ENCODE measurements at places on chromosomes 7 and 10. TPM values are rescaled to one million over a fixed set of nuclear protein-coding genes. Genes with fewer than 3 reads are reported as not detected.

DNA sequence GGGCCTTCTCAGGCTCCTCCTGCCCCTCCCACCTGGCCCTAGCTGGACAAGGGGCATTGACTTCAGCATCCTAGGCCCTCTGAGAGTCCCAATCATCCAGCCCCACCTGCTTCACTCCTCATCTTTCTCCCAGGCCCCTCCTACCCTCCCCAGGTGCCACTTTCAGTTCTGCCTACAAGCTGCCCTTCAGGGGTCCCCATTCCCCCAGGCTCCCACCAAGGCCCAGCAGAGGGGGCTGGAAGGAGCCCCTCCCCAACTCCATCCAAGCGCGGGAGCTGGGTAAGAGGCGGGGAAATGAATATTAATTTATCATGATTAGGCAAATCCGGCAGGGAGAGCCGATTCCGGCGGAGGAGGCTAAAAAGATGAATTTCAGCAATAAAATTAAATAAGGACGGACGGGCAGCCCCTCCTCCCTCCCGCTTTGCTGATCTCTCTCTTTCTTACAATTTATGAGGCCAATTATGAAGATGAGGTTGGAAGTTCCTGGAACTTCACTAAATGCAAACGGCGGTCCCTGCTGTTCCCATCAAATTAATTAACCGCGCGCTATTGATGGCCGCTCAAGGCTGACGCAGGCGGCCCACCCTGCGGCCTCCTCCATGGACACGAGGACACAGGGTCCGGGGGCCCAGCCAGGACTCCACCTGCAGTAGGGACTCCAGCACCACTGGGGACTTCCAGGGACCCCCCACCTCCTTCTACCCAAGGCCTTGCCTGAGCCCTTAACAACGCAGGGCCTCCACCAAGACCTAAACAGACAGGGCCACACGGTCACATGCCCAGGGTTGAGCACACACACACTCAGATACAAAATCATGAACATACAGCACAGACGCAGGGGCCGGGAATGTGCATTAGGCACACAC, 13.9 kb downstream of the POLL start:
- no peak for DNase-seq

DNA sequence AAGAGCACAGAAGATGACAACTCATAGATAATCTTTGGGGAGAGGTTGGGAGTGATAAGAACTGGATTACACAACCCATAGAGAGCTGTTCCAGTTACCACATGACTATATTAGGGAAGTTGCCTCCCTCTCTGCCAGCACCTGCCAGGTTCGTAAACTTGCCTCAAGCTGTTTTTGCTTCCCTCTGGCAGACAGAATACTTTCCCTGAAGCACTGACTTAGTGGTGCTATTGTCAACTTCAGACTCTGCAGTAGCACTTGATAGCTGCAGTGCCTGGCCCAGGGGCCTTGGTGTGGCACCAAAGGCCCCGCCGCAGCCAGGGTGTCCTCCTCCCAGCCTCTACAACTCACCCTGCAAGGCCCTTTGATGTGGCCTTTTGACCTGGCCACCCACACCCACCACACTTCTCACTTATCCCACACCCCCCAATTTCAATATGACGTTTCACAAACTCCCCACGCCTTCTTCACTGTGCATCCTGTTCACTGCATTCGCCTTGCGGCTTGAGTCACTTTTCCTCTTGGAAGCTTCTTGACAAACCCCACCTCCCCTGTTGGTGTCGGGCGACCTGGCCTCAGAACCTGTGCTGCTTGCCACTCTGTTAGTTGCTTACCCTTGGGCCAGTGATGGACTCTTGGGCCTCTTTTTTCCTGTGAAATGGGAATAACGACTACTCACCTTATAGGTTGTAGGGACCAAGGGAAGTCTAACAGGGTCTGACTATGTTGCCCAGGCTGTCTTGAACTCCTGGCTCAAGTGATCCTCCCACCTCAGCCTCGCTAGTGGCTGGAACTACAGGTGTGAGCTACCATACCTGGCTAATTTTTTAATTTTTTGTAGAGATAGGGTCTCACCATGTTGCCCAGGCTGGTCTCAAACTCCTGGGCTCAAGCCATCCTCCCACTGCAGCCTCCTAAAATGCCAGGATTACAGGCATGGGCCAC, 50.2 kb upstream of the PODXL start:
- DNase-seq, result no peak

Gene ACSL5
- total RNA-seq, result 59.9 TPM

DNA sequence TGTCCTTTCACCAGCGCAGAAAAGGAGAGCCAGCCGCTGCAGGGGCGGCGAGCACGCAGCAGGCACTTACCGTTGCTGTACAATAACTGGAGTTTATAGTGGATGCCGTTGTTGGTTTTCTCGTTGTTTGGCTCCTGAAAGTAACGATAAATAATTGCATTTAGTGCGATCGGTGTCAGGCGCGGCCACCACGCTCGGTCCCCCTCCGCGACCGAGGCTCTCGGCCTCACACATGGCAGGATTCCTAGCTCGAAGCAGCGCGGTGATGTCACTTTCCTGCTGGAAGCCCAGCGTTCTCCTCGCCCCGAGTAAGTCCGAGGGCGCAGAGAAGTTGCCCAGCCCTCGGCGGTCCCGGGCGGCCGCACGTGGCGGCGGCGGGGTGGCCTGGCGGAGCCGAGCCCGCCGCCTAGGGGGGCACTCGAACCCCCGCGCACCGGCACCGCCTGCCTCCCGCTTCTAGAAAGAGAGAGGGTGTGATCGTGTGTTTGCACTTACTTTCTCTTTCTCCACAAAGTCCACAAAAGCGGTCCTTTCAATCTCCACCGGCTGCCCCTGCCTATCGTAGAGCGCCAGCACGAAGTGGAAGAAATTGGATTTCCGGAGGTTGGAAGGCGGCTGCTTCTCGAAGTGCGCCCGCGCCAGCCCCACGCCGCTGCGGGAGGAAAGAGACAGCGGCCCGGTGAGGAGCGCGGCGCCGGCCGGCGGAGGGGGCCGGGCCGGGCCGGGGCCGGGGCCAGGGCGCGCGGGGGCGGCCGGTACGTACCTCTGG, 1.0 kb downstream of the EBF3 start:
- peak; percentile 67 for DNase-seq

GRCh38 chr7:20352573-20353306, 22.0 kb downstream of the ITGB8 start:
- peak; percentile 59 for DNase-seq

Gene SMO
- 2.3 TPM for total RNA-seq

- DNase-seq, result no peak
These were observed 164.2 kb upstream of the YAE1 start for GRCh38 chr7:39402034-39402433.

Gene CYP26C1
- 0.77 TPM for total RNA-seq

Gene AZGP1
- not detected for total RNA-seq

DNA sequence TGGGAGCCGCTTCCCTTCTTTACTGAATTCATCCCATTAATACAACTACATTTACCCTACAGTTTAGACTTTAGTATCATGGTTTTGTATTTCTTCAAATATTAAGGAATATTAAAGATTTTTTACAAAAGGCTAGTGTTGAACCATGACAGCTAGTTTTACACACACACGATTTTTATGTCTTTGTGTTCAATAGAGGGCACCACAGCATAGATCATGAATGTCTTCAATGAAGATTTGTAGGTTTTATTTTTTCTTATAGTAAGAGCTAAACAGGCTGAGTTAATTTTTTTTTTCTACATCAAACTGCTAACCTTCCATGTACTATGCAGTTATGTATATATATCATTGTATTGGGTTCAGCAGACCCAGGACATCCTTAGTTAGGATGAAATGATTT, 76.9 kb downstream of the SNX10 start:
- DNase-seq, result no peak

DNA sequence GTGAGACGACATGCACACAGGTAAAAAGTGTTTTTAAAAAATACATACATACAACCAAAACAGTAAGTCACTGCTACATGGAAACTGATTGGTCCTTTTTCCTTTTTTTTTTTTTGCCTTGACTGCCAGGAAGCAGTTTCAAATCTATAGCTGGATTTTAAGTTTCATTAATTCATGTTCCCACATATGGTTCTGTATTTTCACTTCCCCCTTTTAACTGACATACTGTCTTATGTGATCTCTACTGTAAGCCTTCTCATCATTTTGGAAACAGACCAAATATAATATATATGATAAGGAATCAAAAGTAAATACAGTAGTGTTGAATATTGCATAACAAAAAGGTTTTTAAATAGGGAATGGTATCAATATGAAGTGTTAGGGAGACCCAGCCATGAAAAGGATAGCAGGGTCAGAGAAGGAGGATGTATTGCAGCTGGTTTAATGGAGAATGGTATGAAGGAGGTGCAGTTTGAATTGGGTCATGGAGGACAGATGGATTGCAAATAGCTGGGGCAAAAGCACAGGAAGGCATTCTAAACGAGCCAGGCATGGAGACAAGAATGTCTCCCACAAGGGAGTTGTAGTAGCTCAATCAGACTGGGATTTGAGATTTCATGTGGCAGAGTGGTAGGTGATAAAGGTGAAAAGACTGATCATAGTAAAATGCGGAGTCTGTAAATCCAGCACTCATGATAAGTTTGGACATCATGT, 5.4 kb downstream of the CAV1 start:
- DNase-seq, result no peak

Gene RGS10
- total RNA-seq, result 2.3 TPM

GRCh38 chr10:123897146-123897545, 5.5 kb upstream of the CPXM2 start:
- DNase-seq, result no peak

DNA sequence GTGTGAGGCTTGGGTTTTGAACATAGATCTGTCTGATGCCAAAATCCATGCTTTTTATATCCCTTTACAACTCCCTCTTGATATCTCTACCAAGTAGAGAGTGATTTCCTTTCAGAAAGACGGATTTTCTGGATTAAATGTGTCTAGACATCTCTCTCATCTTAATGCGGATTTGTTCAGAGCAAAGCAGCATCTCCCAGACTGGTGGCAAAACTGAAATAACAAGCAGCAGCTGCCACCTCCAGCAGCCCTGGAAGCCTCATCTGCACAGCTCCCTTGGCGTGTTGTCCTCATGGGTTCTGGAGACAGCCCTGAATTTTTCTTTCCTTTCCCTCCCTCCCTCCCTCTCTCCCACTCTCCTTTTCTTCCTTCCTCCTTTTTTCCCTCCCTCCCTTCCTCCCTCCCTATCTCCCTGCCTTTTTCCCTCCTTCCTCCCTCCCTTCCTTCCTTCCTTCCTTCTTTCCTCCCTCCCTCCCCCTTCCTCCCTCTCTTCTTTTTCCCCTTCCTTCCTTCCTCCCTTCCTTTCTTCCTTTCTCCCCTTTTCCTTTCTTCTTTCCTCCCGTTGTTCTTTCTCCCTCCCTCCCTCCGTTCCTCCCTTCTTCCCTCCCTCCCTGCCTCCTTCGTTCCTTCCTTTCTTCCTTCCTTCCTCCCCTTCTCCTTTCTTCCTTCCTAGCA, 639.9 kb downstream of the TYW1 start:
- no peak for DNase-seq

DNA sequence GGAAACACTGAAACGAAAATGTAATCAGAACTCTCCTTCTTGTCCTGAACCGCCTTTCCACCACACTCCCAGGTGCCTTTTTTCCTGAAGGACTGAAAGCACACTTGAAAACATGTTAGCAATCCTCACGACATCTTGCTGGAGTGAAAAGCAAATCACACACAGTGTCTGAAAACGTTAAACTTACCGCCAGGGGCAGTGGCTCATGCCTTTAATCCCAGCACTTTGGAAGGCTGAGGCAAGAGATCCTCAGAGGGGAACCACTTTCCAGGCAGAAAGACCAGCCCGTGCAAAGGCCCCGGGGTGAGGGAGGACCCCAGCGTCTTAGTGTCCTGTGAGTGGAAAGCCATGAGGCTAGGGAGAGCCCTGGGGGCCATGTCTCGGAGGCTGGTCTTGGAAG, 210.4 kb downstream of the PRPF18 start:
- no peak for DNase-seq

GRCh38 chr10:93541402-93542357, 24.8 kb upstream of the FFAR4 start:
- peak; percentile 18 for DNase-seq

DNA sequence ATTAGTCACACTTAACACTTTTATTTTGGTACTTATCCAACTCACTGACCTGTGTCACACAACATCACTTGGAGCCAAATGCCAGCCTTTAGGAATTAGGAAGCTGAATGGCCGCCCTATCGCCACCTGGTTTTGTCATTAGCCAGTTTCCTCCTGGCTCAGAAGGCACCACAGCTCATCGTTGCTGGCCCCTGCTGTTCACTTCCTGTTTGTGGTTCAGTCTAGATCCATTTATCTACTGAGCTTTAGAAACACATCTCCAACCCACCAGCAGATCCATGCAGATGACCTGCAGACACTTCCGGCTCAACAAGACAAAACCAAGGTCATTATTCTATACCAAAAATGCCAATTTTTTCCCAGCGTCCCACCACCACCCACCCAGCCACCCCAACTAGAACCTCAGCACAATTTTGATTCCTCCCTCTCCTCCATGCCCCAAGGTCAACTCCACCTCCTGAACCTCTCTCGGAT, 193.5 kb upstream of the NEBL start:
- DNase-seq, result no peak

Gene PRKG1
- total RNA-seq, result 0.64 TPM

DNA sequence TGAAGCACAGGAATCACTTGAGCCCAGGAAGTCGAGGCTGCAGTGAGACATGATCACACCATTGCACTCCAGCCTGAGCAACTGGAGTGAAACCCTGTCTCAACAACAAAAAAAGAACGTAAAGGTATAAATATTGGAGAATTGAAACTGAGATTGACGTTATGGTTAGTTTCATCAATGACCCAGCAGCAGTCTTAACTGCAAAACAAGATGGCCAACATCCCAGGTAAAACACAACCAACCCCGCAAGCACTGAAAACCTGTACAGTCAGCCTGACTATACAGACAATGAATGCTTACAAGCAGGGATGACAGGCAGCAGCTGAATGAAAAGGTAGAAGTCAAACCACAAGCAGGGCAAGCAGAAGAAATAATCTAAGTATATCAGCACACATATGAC, 34.7 kb downstream of the WAPL start:
- DNase-seq, result no peak

DNA sequence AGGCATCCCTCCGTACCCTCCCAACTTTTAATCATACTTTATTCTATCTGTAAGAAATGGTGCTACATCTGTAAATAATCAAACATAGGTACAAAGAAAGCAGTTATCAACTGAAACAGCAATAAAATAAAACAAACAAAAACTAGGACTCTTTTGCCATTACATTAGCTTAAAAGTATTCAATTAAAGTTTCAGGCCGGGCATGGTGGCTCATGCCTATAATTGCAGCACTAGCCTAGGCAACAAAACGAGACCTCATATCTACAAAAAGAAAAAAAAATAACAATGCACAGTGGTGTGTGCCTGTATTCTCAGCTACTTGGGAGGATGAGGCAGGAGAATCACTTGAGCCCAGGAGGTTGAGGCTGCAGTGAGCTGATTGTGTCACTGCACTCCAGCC, 161.9 kb downstream of the SGMS1 start:
- no peak for DNase-seq

All from dermis microvascular lymphatic vessel endothelial cell (primary cell).